ENCODE measurements at places on chromosomes 13 and 19. TPM values are rescaled to one million over a fixed set of nuclear protein-coding genes. Genes with fewer than 3 reads are reported as not detected.

GRCh38 chr13:25001476-25002206 is 94.3 kb upstream of the PABPC3 start:
- H3K4me3 ChIP-seq = no peak overlapping the region
- no peak overlapping the region for H3K27ac ChIP-seq
- H3K27me3 ChIP-seq = peaks cover 36% of the 10 kb centered on the region
- no peak for DNase-seq
- H3K4me1 ChIP-seq = peaks cover 7% of the 10 kb centered on the region
- no peaks in the 10 kb centered on the region for H3K36me3 ChIP-seq

- no peak overlapping the region for H3K27ac ChIP-seq
- H3K27me3 ChIP-seq = no peaks in the 10 kb centered on the region
- no peaks in the 10 kb centered on the region for H3K4me1 ChIP-seq
- no peaks in the 10 kb centered on the region for H3K36me3 ChIP-seq
- no peak for DNase-seq
Measured at GRCh38 chr13:38202740-38203139, 146.9 kb upstream of the UFM1 start.

DNA sequence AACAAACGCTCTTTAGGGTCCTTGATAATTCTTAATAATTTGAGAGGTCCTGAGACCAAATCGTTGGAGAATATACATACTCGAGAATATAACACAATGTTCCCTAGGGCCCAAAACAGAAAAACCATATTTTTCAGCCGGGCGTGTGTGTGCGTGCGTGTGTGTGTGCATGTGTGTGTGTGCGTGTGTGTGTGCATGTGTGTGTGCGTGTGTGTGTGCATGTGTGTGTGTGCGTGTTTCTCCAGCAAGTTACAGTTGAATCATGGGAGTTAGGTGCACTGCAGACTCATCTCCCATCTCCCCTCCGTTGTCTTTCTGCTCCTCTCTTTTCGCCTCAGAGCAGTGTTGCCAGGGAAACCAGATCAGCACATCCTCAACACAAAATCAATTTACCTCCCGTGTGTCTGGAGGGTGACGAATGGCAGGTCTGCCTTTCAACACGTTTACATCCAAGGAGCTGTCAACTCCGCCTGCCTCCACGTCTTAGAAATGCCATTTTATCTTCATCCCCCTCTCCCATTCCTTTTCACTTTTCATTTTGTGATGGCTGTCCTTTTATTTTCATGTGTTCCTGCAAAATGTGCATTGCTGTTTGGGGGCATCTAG is 8.3 kb upstream of the PNMA8B start:
- H3K4me3 ChIP-seq = no peak overlapping the region
- no peaks in the 10 kb centered on the region for H3K4me1 ChIP-seq
- peaks cover 33% of the 10 kb centered on the region for H3K27me3 ChIP-seq
- no peaks in the 10 kb centered on the region for H3K36me3 ChIP-seq

The MAST1 gene
- 1.3 TPM for total RNA-seq

GRCh38 chr13:51326777-51327176 is 12.7 kb upstream of the SERPINE3 start:
- peaks cover 12% of the 10 kb centered on the region for H3K4me1 ChIP-seq
- no peak for DNase-seq
- H3K27ac ChIP-seq = no peak overlapping the region

The MAMSTR gene
- total RNA-seq = 0.79 TPM

The LTBP4 gene
- total RNA-seq = 54.7 TPM

The C1QTNF9 gene
- total RNA-seq = not detected

The TEX101 gene
- total RNA-seq = not detected

DNA sequence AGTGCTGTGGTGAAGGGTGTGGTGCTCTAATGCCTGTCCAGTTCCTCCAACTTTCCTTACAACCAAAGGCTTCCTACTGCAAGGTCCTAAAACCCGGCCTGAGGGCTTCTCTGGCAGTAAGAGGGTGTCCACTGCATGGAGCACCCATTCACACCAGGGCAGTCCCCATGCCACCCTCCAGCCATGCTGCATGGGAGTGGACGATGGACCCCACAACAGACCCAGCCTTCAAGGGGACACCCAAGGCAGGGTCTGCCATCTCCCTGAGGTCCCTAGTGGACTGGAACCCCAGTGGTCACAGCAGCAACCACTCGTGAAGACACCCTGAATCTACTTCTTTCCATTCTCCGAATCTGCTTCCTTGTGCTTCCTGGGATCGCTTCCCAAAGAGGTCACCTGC is 117.6 kb upstream of the SOX1 start:
- no peak for DNase-seq
- no peak overlapping the region for H3K4me3 ChIP-seq
- no peak overlapping the region for H3K27ac ChIP-seq
- H3K4me1 ChIP-seq = no peaks in the 10 kb centered on the region
- H3K27me3 ChIP-seq = no peaks in the 10 kb centered on the region

DNA sequence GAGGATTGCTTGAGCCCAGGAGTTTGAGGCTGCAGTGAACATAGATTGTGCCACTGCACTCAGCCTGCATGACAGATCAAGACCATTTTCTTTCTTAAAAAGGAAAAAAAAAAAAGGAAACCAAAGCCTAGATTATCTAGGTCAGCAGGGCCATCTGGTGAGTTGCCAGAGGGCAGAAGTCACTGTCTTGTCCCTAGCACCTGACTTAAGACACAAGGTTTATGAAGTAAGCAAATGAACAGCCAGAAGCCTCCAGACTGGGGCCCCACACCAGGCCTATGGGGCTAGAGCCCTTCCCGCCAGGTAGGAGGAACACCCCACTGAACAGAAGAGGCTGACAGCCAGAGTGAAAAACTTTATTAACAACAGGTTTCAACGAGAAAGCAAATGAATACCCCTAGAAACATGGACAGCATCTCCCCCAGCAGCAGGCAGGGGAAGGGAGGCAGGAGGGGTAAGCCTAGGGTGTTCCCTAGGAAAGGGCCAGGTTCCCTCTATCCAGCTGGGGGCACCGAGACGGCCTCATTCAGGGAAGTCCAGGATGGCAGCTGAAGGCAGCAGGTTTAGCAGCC is 1.2 kb downstream of the WDR83 start:
- peak overlapping the region; percentile 86 for H3K4me3 ChIP-seq
- no peak for DNase-seq
- peaks cover 54% of the 10 kb centered on the region for H3K4me1 ChIP-seq
- no peaks in the 10 kb centered on the region for H3K27me3 ChIP-seq

DNA sequence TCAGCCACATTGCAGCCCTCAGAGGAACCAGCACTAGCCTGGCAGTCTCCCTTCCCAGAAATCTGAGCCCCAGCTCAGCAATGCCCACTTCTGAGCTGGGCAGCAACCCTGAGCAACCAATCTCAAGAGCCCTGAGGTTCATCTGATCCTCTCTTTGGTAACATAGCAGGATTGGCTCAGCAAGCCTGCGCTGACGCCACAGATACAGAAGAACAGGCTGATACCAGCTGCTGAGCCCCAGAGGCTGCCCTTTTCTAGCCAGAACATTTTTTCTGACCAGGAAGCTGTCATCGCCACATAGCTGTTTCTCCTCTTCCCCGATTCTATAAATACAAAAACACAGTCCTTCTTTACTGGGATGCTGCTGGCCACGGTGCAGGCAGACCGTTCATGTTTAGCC is 59.8 kb downstream of the TRPM4 start:
- H3K4me3 ChIP-seq = no peak overlapping the region
- H3K36me3 ChIP-seq = no peaks in the 10 kb centered on the region
- no peaks in the 10 kb centered on the region for H3K27me3 ChIP-seq
- H3K4me1 ChIP-seq = no peaks in the 10 kb centered on the region
- no peak overlapping the region for H3K27ac ChIP-seq

- H3K27me3 ChIP-seq = no peaks in the 10 kb centered on the region
- peaks cover 74% of the 10 kb centered on the region for H3K4me1 ChIP-seq
- DNase-seq = peak; percentile 15
- no peak overlapping the region for H3K4me3 ChIP-seq
- H3K36me3 ChIP-seq = peaks cover 7% of the 10 kb centered on the region
Measured at GRCh38 chr19:35202722-35203688, 25.5 kb downstream of the FAM187B start.

DNA sequence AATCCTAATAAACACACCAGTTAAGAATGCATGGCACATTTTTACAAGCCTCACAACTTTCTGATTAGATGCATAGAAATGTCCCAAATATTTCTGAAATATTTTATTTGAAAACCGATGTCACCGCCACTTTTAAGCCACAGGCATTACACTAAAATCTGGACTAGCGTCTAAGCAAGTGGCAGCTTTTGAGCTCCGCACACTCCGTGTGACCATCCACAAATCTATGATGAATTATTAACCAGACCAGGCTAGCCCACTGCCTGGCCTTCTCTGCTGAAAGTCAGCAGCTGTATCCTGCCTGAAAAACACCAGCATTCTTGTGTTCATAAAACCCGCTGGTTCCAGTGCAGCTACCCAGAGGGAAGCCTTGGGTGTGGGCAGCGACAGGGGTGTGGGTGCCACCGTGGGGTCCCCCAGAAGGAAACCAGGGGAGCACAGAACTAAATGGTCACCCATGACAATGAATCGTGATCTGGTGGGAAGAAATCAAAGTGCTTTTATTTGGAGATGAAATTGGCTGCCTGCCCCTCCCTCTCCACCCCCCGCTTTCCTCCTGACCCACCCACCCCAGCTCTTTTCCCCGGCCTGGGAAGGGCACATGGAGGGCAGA is 13.8 kb downstream of the RASA3 start:
- no peaks in the 10 kb centered on the region for H3K27me3 ChIP-seq
- H3K4me3 ChIP-seq = no peak overlapping the region
- H3K36me3 ChIP-seq = peaks cover 21% of the 10 kb centered on the region
- peak overlapping the region; percentile 43 for H3K27ac ChIP-seq

GRCh38 chr19:49125025-49125731 is 5.8 kb downstream of the PPFIA3 start:
- no peak for DNase-seq
- peaks cover 2% of the 10 kb centered on the region for H3K36me3 ChIP-seq
